ENCODE measurements at places on chromosomes 7 and 10. TPM values are rescaled to one million over a fixed set of nuclear protein-coding genes. Genes with fewer than 3 reads are reported as not detected.

- DNase-seq, result no peak
- no peaks in the 10 kb centered on the region for H3K4me1 ChIP-seq
- no peaks in the 10 kb centered on the region for H3K36me3 ChIP-seq
- no peak overlapping the region for H3K4me3 ChIP-seq
- H3K27me3 ChIP-seq, result peaks cover 48% of the 10 kb centered on the region
Measured at GRCh38 chr7:104017001-104017400, 27.5 kb upstream of the RELN start.

DNA sequence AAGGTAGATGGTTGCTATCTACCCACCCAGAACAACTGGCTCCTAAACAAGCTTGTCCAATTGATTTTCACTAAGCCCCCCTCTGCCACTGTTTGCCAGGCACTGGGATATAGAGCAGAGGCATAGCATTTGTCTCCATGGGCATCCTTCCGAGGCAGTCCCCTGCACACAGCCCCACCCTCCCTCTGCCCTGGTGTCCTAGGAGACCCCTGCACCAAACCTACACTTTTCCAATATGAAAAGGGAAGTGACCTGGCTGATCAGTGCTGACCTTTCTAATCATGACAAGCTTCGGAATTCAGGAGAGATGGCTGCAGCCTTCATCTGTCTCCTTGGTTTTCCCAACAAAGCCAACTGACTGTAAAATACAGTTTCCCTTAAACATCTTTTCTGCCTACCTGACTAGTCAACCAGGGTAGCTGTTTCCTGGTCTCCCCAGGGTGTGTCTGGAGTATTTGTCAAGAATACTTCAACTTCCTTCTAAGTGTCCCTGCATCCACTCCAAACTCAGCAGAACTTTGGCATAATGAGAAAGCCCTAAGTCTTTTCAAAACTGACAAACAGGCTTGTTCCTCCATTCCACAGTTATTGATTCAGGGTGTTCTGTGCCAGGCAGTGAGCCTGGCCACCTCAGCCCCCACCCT, 7.6 kb upstream of the SLC18A3 start:
- H3K4me3 ChIP-seq, result no peak overlapping the region
- peaks cover 68% of the 10 kb centered on the region for H3K27me3 ChIP-seq
- no peaks in the 10 kb centered on the region for H3K36me3 ChIP-seq
- peaks cover 9% of the 10 kb centered on the region for H3K4me1 ChIP-seq

DNA sequence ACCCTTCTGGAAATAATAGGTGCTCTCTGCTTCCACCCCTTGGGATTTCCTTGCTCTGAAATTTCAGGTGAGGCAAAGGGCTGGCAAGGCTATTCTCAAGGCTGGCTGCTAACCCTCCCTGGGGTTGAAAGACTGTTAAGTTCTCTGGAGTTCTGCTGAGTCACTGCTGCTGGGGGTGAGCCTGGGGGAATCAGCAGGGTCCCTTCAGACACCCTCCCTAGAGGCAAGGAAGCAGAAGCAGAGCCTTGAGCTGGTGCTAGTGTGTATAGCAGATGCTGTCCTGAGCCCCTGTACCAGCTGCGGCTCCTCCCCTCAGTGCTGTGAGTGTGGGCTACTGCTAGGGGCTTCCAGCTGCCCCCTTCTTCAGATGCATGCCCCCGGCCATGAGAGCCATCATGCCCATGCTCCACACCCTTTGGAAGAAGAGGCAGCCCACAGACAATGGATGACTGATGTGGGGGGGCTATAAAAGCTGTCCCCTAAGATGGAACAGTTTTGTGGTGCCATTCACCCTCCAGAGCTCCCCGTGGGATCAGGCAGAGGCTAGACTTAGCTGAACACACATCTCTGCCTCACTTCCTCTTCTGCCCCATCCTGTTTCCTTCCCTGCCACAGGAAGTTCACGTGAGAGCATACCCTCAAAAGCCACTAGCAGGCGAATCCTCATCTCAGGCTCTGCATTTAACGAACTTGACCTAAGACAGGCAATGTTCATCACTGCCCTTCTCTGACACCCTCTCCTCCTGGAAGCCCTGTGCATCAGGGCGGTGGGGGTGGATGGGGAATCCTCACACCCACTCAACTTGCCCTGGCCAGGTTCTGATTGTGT, 91.8 kb downstream of the SH3PXD2A start:
- H3K4me1 ChIP-seq, result peaks cover 59% of the 10 kb centered on the region
- H3K27me3 ChIP-seq, result no peaks in the 10 kb centered on the region
- H3K27ac ChIP-seq, result peak overlapping the region; percentile 83
- no peak for DNase-seq
- no peaks in the 10 kb centered on the region for H3K36me3 ChIP-seq
- no peak overlapping the region for H3K4me3 ChIP-seq

GRCh38 chr10:66586073-66586472, 339.8 kb upstream of the LRRTM3 start:
- no peaks in the 10 kb centered on the region for H3K27me3 ChIP-seq
- no peak for DNase-seq
- no peak overlapping the region for H3K4me3 ChIP-seq

- H3K27me3 ChIP-seq, result no peaks in the 10 kb centered on the region
- no peak overlapping the region for H3K4me3 ChIP-seq
- no peaks in the 10 kb centered on the region for H3K4me1 ChIP-seq
- DNase-seq, result no peak
- no peaks in the 10 kb centered on the region for H3K36me3 ChIP-seq
Measured at GRCh38 chr10:53903756-53904155, 897.3 kb downstream of the PCDH15 start.

GRCh38 chr10:133174689-133175263, 14.8 kb downstream of the KNDC1 start:
- H3K36me3 ChIP-seq, result peaks cover 15% of the 10 kb centered on the region
- H3K4me1 ChIP-seq, result no peaks in the 10 kb centered on the region
- no peak overlapping the region for H3K4me3 ChIP-seq
- DNase-seq, result no peak
- H3K27ac ChIP-seq, result no peak overlapping the region

DNA sequence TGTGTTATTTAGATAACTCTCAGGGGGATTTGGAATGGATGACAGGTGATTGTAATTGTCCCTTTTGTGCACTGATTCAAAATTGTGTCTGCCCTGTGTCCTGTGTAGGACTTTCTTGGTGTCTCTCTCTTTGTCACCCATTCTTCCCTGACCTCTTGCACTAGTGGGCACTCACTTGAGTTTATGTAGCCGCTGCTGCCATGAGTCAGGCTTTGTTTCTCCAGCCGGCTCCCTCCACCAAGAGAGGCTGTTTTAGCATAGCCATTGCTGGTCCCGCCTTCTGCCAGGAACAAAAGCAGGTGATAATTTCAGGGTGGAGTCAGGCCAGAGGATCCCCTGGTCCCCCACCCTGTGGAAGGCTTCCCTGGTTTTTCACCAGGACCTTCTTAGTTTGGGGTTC, 8.4 kb downstream of the COL17A1 start:
- H3K4me3 ChIP-seq, result no peak overlapping the region
- no peak overlapping the region for H3K27ac ChIP-seq
- no peaks in the 10 kb centered on the region for H3K27me3 ChIP-seq
- no peak for DNase-seq
- no peaks in the 10 kb centered on the region for H3K36me3 ChIP-seq

GRCh38 chr10:73773152-73773879, 8.5 kb upstream of the CHCHD1 start:
- H3K27ac ChIP-seq, result peak overlapping the region; percentile 87
- peak overlapping the region; percentile 95 for H3K4me3 ChIP-seq
- no peak for DNase-seq
- H3K4me1 ChIP-seq, result peaks cover 36% of the 10 kb centered on the region
- H3K27me3 ChIP-seq, result no peaks in the 10 kb centered on the region
- peaks cover 12% of the 10 kb centered on the region for H3K36me3 ChIP-seq

- no peak for DNase-seq
- no peaks in the 10 kb centered on the region for H3K36me3 ChIP-seq
- no peak overlapping the region for H3K4me3 ChIP-seq
- H3K27me3 ChIP-seq, result no peaks in the 10 kb centered on the region
Measured at GRCh38 chr10:9863559-9864121, 1154.0 kb upstream of the CELF2 start.

DNA sequence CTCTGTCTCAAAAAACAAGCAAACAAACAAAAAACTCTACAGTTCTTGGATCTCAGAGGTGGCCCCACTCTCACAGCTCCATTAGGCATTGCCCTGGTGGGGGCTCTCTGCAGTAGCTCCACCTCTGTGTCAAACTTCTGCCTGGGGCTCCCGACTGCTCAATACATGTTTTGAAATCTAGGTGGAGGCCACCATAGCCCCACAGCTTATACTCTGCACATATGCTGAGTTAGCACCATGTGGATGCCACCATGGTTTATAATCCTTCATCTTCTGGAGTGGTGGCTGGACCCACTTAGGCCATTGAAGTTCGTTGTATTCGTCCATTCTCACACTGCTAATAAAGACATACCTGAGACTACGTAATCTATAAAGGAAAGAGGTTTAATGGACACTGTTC, 78.4 kb downstream of the SEPTIN14 start:
- H3K4me3 ChIP-seq, result no peak overlapping the region
- no peak overlapping the region for H3K27ac ChIP-seq
- H3K36me3 ChIP-seq, result peaks cover 4% of the 10 kb centered on the region
- H3K27me3 ChIP-seq, result peaks cover 3% of the 10 kb centered on the region
- H3K4me1 ChIP-seq, result no peaks in the 10 kb centered on the region
- DNase-seq, result no peak

DNA sequence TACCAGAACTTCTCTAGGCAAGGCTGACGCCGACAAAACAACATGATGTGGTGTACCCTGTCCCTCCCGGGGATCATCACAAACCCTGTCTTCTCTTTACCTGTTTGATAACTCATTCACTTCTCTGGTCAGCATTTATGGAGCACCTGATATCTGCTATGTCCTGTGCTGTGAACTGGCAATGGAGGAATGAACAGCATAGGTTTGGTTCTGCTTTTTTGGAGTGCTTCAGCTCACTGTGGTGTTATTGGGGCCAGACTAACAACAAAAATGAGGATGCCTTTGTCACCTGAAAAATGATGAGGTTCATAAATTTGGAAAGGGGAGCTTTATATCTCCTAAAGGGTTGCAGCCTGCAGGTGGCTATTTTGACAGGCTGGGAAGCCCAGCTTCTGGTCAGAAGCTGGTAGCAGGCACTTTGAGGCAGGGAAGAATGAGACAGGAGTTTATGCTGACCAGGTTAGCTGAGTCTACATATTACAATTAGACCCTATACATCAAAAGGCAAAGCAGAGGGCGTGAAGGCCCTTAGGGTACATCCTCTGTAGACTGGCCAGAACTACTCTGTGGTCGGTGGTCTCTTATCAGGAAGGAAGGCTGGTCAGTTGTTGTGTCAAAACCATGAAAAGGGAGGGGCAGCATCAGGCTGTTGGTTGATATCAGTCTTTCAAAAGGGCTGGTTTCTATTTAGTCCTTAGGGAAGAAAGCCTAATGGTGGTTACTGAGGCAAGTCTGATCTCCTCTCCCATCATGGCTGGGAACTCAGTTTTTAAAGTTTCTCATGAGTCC, 42.3 kb downstream of the SH2D4B start:
- DNase-seq, result no peak
- no peak overlapping the region for H3K27ac ChIP-seq
- peaks cover 3% of the 10 kb centered on the region for H3K27me3 ChIP-seq
- peaks cover 14% of the 10 kb centered on the region for H3K4me1 ChIP-seq

DNA sequence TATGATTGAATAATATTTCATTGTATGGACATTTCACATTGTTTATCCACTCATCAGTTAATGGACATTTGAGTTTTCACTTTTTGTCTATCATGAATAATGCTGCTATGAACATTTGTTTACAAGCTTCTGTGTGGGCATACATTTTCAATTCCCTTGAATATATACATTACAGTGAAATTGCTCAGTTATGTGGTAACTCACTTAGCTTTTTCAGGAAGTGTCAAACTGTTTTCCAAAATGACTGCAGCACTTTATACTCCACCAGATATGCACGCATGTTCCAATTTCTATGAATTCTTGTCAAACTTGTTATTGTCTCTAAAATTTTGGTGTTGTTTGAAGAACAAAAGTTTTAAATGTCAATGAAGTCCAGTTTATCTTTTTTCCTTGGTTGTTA, 401.2 kb downstream of the THSD7A start:
- no peaks in the 10 kb centered on the region for H3K27me3 ChIP-seq
- no peak overlapping the region for H3K4me3 ChIP-seq
- no peak overlapping the region for H3K27ac ChIP-seq
- no peaks in the 10 kb centered on the region for H3K36me3 ChIP-seq

- H3K27me3 ChIP-seq, result no peaks in the 10 kb centered on the region
- peaks cover 16% of the 10 kb centered on the region for H3K4me1 ChIP-seq
- no peak overlapping the region for H3K4me3 ChIP-seq
Measured at GRCh38 chr7:114413761-114414155, 857 bp upstream of the FOXP2 start.

DNA sequence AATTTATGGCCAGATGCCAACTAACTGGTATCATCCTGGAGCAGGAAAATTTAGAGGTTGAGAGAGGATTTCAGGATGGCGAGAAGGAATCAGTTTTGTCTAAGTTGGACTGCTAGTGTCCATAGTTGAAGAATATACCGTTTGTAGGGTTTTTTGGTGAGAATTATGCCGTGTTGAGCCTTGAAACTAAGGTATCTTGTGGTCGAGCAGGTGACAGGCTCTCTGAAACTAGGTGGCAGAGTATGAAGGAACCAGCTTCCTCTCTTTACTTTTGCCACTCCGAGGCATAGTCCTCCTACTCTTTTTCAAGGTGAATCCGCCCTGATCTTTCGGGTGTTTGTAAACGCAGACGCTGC, 9.7 kb downstream of the MDFIC start:
- no peaks in the 10 kb centered on the region for H3K4me1 ChIP-seq
- H3K27me3 ChIP-seq, result no peaks in the 10 kb centered on the region
- DNase-seq, result no peak
- no peaks in the 10 kb centered on the region for H3K36me3 ChIP-seq
- H3K27ac ChIP-seq, result no peak overlapping the region
- no peak overlapping the region for H3K4me3 ChIP-seq

SPAM1 gene
- not detected for total RNA-seq

MRLN gene
- total RNA-seq, result not detected

RBM20 gene
- total RNA-seq, result 0.61 TPM

ZNF775 gene
- 16.5 TPM for total RNA-seq

CLRN3 gene
- not detected for total RNA-seq

ITIH5 gene
- total RNA-seq, result not detected

KCNMA1 gene
- total RNA-seq, result 0.93 TPM

AQP1 gene
- 0.48 TPM for total RNA-seq

VSTM4 gene
- 2.3 TPM for total RNA-seq
